ENCODE measurements at places on chromosomes 16 and 17. TPM values are rescaled to one million over a fixed set of nuclear protein-coding genes. Genes with fewer than 3 reads are reported as not detected.

Gene HOXB8
- not detected for polyA plus RNA-seq

Gene EVI2A
- polyA plus RNA-seq, result 0.49 TPM

Gene PRDM7
- polyA plus RNA-seq, result not detected

Gene PITPNM3
- polyA plus RNA-seq, result 0.64 TPM

Gene ZDHHC7
- polyA plus RNA-seq, result 111 TPM

Gene SCGB1C2
- polyA plus RNA-seq, result not detected

Gene CTF1
- 22.2 TPM for polyA plus RNA-seq

Gene MT4
- not detected for polyA plus RNA-seq

Gene KRTAP9-8
- polyA plus RNA-seq, result not detected

Gene PRSS21
- polyA plus RNA-seq, result not detected

Gene KRTAP9-2
- not detected for polyA plus RNA-seq

Gene GNGT2
- 0.45 TPM for polyA plus RNA-seq

Gene PABPN1L
- polyA plus RNA-seq, result not detected

Gene BICDL2
- polyA plus RNA-seq, result 0.09 TPM

Gene ABCA8
- 0.45 TPM for polyA plus RNA-seq

Gene PTX4
- not detected for polyA plus RNA-seq
